EH (cell line): ENCODE measurements at places on chromosomes 7 and 10.

DNA sequence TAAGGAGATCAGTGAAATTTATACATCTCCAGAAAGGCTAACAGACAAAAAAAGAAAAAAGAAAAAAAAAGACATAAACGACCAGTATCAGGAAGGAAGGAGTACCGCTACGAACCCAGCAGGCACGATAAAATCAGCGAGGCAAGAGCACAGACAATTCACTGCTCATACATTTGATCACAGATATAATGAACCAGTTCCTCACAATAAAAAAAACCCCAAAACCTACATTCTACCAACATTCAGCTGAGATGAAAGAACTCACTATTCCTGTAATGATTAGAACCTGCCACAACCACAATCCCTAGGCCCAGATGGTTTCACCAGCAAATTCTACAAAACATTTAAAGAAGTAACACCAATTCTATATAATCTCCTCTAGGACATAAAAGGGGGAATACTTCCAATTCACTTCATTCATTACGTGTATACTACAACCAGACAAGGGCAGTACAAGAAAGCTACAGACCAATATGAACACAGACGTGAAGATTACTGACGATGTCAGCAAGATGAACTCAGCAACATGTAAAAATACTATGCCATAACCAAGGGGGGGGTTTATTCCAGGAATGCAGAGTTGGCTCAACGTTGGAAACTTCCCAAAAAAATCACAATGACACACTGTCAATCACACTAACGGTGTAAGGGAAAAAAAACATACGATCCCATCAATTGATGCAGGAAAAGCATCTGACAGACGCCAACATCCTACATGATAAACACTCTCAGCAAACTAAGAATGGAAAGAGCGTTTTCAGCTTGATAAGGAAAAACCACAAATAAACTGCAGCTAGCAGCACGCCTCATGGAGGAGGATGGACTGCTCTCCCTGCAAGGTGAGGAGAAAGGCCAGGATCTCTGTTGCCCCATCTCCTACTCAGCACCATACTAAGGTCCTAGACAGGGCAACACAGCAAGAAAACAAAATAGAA, 256.2 kb downstream of the ELFN1 start:
- no peak for DNase-seq

- DNase-seq: peak; percentile 70
Observed at GRCh38 chr7:24732646-24733413, 24.4 kb downstream of the GSDME start.

- peak; percentile 55 for DNase-seq
Observed at GRCh38 chr10:119701861-119702260, 24.0 kb upstream of the INPP5F start.

GRCh38 chr10:14349081-14349480, 18.4 kb upstream of the FRMD4A start:
- DNase-seq: no peak

DNA sequence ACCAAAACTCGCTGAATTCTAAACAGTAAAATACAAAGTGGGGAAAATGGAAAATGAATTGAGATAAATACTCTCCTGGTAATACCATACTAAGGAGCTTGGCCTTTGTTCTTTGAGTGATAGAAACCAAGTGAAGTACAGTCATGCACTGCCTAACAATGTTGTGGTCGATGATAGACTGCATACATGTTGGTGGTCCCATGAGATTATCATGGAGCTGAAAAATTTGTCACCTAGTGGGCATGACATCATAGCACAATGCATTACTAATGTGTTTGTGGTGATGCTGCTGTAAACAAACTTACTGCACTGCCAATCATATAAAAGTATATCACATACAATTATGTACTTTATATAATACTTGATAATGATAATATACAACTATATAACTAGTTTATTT, 419.1 kb downstream of the ARL4A start:
- no peak for DNase-seq
